Muscle of arm (tissue), 14 donors: ENCODE measurements at places on chromosomes 4 and X. TPM values are rescaled to one million over a fixed set of nuclear protein-coding genes. Genes with fewer than 3 reads are reported as not detected.

DNA sequence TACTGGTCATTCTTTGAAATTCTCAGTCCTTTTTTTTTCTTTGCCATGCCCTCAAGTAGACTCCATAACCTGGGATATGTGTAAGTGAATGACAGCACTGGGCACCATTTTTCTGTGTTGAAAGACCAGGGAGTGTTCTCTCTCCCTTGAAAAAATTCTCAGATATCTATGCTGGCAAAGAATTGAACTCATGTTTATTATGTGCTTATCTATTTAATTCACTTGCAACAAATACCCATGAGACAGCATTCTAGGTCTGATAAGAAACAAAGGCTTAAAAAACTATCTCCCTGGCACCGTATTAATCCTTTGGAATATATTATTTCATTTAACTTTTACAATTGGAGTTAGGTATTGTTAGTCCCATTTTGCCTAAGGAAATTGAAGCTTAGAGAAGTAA is 36.7 kb downstream of the LARP7 start:
- no peak for DNase-seq

- no peak for DNase-seq
These were observed 105.1 kb upstream of the ADGRL3 start for GRCh38 chr4:61094854-61095598.

DNA sequence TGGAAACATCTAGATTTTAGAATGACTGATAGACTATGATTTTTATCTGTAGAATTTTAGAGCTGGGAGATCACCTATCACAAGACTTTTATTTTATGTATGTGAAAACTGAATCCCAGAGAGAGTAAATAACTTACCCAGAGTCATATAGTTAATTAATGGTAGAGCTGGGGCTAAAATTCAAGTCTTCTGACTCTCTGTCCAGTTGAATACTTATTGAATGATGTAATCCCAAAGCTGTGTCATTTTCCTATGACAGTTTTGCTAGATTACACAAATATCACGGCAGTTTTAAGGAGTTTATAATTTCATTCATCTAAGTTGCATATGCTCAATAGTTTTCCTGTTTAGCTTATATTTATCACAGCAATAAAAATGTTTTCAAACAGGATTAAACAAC is 6.7 kb downstream of the NRK start:
- no peak for DNase-seq

- DNase-seq: no peak
These were observed 1819.2 kb upstream of the ADGRL3 start for GRCh38 chr4:59380841-59381366.

DNA sequence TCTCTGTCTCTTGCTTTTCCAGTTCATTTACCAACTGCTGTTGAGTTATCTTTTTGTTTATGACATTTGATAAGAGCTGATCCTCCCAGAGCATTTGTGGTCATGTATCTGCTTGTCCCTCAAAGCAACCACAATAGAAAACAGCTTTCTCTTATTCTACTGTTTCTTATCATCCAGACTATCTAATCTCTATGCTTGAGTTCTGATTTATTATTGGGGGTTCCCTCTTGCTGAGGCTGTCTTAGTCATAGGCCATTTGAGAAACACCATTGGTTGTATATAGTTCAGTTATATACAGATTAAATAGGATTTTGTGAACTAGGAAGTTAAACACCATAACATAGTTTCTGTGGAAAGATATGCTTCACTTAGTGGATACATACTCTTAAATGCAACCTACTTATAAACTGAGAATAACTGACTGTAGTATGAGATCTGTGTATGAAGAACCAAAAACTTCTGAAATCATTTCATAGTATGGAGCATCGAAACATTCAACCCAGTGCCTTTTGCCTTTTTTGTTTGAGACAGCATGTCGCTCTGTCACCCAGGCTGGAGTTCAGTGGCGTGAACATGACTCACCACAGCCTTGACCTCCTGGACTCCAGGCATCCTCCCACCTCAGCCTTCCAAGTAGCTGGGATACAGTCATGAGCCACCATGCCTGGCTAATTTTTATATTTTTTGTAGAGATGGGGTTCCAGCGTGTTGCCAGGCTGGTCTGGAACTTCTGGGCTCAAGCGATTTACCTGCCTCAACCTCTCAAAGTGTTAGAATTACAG is 75.8 kb downstream of the STIM2 start:
- no peak for DNase-seq

DNA sequence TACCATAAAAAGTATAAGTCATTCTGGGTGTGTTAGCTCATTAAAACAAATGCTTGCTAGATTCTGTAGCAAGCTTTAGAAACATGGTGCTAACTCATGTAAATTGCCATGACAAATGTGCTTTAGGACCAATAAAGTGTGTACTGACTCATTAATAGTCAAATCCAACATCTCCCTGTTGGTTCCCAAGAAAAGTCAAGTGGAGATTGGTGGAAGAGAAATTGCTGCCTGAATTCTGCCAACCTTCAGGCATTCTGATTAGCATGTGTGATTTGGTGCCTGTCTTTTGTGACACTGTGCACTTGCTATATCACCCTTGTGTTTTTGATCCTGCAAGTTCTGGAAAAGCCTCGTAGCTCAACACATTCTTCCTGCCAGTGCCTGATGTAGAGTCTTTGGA is 503.8 kb upstream of the BOD1L1 start:
- no peak for DNase-seq

- no peak for DNase-seq
These were observed 758 bp downstream of the SDAD1 start for GRCh38 chr4:75989846-75990528.

- DNase-seq: no peak
These were observed 145.6 kb downstream of the RAP1GDS1 start for GRCh38 chr4:98406819-98407218.

DNA sequence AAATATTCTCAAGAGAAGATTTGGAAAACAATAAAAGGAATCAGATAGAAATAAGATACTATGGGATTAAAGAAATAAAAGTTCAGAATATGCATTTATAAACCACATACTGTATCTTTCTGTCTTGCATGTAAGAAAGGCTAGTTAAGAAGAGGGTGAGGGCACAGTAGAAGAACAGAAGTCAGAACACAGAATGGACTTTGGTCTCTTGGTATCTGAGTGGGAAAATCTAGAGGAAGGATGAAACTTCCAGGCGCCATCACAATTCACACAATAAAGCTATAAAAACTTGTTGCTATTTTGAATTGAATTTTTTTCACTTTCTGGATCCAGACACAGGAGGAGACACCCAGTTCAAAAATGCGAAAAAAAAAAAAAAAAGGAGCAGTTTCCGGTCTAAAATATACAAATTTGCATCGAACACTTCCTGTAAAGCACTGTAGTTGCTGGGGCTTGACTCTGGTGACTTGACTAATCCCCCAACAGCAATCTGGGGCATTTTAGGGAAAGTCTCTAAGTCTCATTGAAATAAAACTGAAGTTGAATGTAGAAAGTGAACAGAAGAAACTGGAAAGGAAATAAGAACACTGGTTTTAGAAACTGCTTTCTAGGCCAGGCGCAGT is 8.1 kb upstream of the NAAA start:
- DNase-seq: no peak

DNA sequence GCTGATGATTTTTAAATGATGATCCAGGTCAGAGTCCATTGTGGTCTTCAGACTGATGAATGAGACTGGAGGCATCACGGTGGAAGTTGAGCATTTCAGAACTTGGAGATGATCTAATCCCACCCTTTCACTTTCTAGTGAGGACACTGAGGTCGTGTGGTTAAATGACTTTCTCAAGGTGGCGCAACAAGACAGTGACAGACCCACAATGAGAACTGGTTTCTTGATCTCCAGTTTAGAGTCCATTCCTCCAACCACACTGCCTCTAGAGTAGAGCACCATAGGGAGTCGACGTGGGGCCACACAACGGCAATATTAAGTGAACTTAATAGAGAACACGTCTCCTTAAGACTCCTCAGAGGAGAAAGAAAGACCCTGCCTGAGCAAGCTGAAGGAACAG is 381.0 kb downstream of the UNC5C start:
- DNase-seq: no peak

DNA sequence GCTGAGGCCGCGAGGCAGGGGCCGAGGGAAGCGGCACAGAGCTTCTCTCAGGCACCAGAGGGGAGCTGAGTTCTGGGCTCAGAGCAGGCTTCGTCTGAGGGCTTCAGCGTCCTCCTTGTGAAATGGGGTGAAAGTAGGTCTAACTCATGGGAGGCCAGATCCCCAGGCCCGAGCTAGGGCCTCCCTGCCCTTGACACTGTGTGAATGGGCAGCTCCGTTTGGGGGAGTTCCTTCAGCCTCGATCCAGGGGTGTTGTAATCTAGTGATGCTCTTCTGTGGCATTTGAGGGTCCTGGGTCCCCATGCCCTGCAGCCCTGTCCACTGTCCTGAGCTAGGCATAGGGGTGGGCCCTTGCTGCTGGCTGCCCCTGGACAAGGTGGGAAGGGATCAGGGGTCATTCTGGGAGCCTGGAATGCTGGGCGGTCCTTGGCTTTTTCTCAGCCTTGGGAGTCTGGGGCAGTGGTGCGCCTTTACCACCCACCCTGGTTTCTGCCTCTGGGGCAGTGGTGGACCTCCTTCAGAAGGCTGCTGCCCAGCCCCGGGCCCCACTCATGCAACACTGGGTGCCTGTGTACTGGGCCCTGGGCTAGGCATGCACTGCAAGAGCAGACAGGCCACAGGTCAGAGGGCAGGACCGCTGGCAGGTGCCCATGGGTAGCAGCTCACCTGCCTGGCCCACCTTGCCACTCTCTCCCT is 4.1 kb downstream of the SH3BP2 start:
- no peak for DNase-seq

DNA sequence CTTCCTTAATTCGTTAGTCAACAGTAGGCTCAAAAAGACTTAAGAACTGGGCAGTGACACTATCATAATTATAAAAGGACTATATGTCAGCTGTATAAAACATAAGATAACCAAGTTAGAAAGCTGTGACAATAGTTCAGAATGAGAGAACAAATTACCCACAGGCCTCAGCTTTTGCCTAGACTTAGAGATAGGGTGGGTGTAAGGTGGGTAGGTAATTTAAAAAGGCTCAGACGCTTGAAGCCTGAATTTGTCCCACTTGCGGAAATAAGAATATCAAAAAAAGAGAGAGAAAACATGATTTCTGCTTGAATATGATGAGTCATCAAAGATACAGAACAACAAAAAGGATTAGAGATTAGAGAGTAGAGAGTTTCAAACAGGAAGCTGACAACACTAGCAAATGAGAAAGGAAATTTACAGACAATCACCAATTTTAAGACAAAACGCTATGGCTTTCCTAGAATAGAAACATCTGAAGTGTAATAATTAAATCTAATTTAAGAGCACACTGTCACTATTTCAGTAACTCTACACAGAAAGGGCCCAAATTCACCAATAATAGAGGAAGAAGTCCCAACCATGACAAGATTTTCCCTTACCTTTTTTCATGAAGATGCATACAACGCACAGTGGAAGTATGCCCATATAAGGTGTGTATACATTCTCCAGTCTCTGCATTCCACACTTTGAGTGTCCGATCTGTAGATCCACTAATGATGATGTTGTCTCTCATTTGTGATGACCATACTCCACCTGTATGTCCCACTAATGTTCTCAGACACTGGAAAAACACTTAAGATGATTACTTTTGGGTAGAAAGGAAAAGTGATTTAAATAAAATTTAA is 208.1 kb downstream of the FBXW7 start:
- no peak for DNase-seq

DNA sequence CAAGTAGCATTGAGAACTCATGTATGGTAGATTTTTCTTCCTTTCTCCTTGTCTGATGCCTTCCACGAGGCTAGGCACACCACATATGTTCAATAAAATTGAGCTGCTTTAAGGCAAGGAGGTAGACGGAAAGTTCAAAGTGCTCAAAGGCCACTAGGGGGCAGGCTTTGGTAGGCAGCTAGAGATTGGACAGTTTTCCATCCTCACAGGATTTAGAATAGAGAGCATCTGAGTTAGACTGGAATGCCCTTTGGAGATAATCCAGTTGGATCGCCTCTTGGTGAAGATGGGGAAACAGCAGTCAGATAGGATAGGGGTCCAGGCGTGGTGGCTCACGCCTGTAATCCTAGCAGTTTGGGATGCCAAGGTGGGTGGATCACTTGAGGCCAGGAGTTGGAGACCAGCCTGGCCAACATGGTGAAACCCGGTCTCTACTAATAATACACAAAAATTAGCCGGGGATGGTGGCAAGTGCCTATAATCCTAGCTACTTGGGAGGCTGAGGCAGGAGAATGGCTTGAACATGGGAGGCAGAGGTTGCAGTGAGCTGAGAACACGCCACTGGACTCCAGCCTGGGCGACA is 30.4 kb downstream of the ELF4 start:
- DNase-seq: peak; percentile 73

RENBP gene
- polyA plus RNA-seq: 3.1 TPM

IL13RA1 gene
- 37.2 TPM for polyA plus RNA-seq

SYNPO2 gene
- 124 TPM for polyA plus RNA-seq

NPY1R gene
- 12.1 TPM for polyA plus RNA-seq

ARSJ gene
- polyA plus RNA-seq: 4.2 TPM

ATG4A gene
- polyA plus RNA-seq: 28.9 TPM
